ENCODE measurements at places on chromosomes 2 and 18. TPM values are rescaled to one million over a fixed set of nuclear protein-coding genes. Genes with fewer than 3 reads are reported as not detected.

DNA sequence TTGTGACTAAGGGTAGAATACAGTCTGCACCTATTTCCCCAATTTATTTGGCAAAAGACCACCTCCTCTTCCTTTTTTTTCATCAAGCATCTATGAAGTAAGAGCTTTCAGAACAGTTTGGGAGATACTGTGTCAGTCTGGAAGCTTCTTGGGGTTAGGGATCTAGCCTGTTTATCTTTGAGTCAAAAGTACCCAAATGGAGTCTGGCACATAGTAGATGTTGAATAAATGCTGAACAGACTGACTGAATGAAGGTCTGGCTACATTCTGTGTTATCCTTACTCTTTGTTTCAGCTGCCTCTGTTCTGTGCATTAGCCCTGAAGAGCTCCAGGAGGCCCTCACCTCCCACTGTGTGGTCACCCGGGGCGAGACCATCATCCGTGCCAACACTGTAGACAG is 223.2 kb downstream of the MYO3B start:
- no peak for DNase-seq

GRCh38 chr18:58674863-58675472 is 3.7 kb downstream of the MALT1 start:
- DNase-seq, result no peak

- no peak for DNase-seq
Measured at GRCh38 chr2:55073000-55073983, 23.0 kb upstream of the RTN4 start.

DNA sequence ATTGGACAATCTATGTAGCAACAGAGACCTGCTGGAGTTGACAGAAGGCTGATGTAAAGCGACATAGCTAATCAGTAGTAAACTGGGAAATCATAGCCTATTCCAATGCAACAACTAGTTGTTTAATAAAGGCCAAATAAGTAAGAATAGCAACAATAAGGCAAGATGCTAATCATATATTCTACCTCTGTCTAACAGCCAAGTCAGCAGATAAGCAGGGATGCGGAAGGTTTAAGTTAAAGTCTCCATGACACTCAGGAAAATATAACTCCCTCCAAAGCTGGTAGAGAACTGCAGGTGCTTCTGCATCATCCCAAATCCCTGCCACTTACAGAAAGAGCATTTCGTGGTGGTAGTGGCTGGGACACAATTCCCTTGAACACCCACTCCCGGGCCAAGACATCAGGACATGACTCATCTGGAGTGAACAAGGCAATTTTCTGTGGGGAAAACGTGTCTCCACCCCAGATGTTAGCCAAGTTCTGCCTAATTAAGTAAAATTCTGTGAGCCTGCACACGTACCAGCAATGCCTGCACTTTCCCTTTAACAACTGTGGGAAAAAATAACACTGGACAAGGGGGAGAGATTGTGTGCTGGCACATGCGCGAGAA is 413.6 kb upstream of the ID2 start:
- DNase-seq, result no peak

DNA sequence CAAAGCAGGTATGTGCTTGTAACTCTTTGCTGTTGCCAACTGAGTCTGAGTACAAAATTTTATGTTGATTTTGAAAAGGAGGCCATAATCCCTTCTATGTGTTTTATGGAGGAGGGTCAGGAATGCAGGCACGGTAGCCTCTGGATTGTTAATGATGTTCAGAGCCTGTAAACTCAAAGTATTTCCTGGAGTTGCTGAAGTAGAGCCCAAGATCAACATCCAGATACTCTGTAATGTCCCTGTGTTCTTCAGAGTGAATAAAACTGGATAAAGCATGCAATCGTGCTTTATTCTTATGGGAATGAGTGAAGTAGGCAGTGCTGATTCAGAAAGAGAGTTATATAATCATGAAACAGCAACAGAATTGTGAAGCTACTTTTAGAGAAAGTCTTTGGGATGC is 61.8 kb upstream of the CHRNA1 start:
- DNase-seq, result no peak

- no peak for DNase-seq
Measured at GRCh38 chr2:54899576-54900200, 150.6 kb downstream of the RTN4 start.

DNA sequence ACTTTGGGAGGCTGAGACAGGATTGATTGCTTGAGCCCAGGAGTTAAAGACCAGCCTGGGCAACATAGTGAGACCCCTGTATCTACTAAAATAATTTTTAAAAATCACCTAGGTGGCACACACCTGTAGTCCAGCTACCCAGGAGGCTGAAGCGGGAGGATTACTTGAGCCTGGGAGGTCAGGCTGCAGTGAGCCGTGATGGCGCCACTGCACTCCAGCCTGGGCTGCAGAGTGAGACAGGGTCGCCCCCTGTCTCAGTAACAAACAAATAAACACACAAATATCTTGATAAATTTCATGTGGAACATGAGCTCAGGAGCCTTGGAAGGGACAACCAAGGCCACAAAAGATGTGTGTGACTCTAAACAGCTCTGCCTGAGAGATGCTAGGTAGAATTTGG is 11.7 kb upstream of the ANKRD53 start:
- DNase-seq, result no peak

The THOC1 gene
- total RNA-seq, result 53.6 TPM

The SLC30A3 gene
- total RNA-seq, result 0.89 TPM

The RAX gene
- not detected for total RNA-seq

The SERPINB3 gene
- not detected for total RNA-seq

The CSRNP3 gene
- 4.3 TPM for total RNA-seq

The UGT1A4 gene
- total RNA-seq, result not detected

The IL36RN gene
- not detected for total RNA-seq

The ITPRID2 gene
- 13.6 TPM for total RNA-seq

Data from H7 (cell line).